ENCODE measurements at places on chromosomes 11 and 22. TPM values are rescaled to one million over a fixed set of nuclear protein-coding genes. Genes with fewer than 3 reads are reported as not detected.

Gene IL10RA
- not detected for total RNA-seq

Gene GAB4
- not detected for total RNA-seq

Gene OR8D4
- not detected for total RNA-seq

Gene MMP10
- total RNA-seq = 0.87 TPM

Gene NXPE1
- total RNA-seq = not detected

Gene SCGB1A1
- total RNA-seq = 0.32 TPM

Gene AMOTL1
- total RNA-seq = 8.9 TPM

Gene GGT1
- 85.7 TPM for total RNA-seq

Gene CEP126
- total RNA-seq = 2.8 TPM

Gene CCDC89
- not detected for total RNA-seq

Gene OR2AG1
- total RNA-seq = not detected

Gene MRPL17
- total RNA-seq = 79.3 TPM

Measured in A549 treated with dexamethasone at 1 μM for 4 hours (cell line).